ENCODE measurements at places on chromosomes 16 and 17.
A peak's percentile ranks its signal among the peaks of the same experiment; 100 is the strongest.

DNA sequence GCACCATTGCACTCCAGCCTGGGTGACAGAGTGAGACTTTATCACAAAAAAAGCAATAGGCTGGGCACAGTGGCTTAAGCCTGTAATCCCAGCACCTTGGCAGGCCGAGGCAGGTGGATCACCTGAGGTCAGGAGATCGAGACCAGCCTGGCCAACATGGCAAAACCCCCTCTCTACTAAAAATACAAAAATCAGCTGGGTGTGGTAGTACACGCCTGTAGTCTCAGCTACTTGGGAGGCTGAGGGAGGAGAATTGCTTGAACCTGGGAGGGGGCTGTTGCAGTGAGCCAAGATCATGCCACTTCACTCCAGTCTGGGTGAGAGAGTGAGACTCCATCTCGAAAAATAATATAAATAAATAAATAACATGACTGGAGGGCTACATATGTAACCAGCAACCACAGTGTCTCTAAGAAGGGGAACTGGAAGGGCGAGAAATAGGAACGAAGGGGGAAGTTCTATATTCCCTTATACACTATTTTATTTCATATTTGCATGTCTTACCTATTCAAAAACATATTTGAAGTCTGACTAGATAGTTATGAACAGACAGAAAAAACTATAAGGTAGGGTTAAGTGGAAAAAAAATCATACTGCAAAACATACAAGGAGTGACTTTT lies 25.9 kb downstream of the MYH11 start:
- no peak for DNase-seq

DNA sequence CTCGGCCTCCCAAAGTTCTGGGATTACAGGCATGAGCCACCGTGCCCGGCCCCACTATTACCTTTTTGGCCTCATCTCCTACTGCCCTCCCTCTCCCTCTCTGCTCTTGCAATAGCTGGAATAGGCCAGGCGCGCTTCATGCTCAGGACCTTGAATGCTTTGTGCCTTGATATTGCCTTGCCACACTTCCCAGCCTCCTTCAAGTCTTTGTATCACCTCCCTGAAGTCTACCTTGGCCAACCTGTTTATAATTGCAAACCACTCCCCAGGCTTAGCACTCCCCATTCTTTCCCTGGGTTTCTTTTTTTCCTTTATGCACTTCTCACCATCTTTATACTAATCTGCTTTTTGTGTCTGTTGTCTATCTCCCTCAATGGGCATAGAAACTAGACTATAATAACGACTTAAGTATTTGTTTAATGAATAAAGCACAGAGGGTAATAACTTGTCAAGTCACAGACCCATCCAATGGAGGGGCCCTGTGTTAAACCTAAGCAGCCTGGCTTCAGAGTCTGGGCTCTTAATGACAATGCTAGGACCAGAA lies 6.6 kb downstream of the OGFOD1 start:
- no peak for DNase-seq

DNA sequence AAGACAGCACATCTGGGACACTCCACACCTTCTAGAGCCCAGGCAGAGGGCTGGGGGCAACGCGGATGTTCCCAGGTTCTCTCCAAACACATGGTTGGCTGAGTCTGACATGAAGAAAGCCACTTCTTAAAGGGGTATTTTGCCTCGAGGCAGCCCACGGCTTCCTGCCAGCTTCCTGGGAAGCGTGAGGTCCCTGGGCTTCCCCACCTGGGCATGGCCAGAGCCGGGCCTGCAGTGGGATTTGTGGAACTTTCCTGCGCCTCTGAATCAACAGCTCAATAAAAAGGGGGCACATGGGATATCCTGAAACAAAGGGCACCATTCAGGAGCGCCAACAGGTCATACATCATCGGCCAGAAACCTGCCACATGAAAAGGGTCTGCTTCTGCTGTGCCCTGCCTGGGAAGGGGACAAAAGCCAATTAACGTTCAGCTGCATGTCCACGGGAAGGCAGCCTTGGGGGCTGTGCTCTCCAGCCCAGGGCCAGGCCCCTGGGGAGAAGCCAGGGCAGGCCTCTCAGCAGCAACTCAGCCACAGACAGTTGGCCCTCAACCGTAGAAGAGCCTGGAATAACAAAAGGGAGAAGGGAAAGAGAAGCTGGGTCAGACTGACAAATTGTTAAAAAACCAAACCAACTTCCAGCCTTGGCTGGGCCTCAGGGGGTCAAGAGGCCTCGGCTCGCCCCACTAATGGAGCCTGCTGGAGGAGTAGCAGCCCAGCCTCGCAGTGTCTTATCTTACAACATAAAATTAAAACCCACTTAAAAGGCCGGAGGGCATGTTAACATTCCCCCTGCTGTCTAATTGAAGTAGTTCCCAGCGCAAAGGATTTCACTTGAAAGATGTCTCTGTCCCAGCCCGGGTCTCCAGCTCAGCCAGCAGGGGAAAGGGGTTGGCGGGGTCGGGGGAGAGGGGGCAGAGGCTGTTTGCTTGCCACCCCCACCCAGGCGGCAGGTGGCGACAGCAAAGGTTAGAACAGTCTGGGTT lies 34.2 kb downstream of the TBX4 start:
- DNase-seq, result no peak

DNA sequence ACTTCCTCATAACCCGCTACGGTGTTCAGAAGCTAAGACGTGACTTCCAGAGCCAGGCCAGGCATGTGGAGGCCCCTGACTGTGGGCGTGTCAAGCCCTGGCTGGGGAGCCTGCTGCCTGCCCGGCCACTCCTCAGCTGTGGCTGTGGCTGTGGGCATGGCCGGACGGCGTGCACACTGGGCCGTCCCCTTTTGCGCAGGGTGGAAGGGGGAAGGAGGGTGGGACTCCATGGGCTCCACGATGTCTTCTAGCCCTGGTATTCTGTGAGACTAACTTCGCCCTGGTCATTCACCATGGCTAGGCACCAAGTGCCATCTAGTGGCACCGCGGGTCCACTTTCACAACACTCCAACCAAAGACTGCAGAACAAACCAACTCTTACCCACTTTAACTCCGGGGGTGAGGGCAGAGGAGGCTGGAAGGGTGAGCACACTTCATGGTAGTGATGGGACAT lies 67.9 kb downstream of the N4BP1 start:
- no peak for DNase-seq

GRCh38 chr16:11405331-11406176 lies 60.3 kb downstream of the RMI2 start:
- DNase-seq, result peak; percentile 14

GRCh38 chr16:26747760-26748159 lies 319.0 kb upstream of the C16orf82 start:
- no peak for DNase-seq
